HuH-7.5 (cell line): ENCODE measurements at places on chromosomes 6 and 20.
A peak's percentile ranks its signal among the peaks of the same experiment; 100 is the strongest.

- no peak for DNase-seq
Observed at GRCh38 chr6:14550410-14550809, 432.8 kb downstream of the CD83 start.

DNA sequence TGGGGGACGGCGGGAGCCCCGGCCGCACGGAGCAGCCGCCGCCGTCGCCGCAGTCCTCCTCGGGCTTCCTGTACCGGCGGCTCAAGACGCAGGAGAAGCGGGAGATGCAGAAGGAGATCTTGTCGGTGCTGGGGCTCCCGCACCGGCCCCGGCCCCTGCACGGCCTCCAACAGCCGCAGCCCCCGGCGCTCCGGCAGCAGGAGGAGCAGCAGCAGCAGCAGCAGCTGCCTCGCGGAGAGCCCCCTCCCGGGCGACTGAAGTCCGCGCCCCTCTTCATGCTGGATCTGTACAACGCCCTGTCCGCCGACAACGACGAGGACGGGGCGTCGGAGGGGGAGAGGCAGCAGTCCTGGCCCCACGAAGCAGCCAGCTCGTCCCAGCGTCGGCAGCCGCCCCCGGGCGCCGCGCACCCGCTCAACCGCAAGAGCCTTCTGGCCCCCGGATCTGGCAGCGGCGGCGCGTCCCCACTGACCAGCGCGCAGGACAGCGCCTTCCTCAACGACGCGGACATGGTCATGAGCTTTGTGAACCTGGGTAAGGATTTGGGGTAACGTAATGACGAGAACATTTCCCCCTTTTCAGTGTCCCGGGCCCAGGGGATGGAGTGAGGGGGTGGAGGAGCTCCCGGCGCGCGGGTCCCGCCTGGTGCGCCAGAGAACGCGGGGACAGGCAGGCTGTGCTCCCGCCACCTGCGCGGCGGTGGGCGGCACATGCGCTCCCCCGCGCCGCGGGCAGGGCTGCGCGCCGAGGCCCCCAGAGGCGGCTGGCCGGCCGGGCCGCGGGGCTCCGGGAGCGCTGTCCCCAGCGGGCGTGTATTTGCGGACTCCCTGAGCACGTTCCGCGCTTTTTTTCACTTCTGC, 1.4 kb downstream of the BMP6 start:
- no peak for DNase-seq

GRCh38 chr6:2111162-2111677, 134.2 kb downstream of the GMDS start:
- no peak for DNase-seq

DNA sequence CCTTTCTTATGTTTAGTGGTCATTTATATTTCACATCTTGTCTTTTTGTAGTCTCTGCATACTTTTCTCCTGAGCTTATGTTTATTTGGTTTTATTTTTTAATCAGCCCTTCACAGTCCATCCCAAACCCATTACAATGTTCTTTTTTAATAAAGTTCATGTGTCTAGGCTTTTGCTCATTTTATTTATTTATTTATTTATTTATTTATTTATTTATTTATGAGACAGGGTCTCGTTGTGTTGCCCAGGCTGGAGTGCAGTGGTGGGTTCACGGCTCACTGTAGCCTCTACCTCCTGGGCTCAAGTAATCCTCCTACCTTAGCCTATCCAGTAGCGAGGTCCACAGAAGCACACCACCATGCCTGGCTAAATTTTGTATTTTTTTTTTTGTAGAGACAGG, 3.1 kb downstream of the COQ3 start:
- no peak for DNase-seq

DNA sequence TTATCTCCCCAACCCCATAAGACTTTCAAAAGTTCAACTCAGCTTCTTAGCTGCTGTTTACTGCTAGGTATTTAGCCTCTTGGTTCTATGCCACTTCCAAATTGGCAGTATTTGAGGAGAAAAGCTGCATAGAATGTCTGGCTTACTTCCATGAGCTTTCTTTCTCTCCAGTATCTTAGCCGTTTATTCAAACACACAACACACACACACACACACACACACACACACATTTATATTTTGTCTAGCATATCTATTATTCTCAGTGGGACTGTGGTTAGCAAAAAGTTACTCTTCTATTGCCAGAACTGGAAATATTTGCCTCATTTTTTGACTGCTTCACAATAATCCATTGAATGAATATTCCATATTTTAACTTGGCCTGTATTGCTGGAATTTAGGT, 634.2 kb upstream of the IMPG1 start:
- no peak for DNase-seq

- peak; percentile 16 for DNase-seq
Observed at GRCh38 chr20:45011108-45011526, 44.8 kb downstream of the STK4 start.

GRCh38 chr6:1607516-1608221, 2.0 kb upstream of the FOXC1 start:
- no peak for DNase-seq

GRCh38 chr6:94698773-94699172, 878.6 kb upstream of the MANEA start:
- DNase-seq = no peak

- peak; percentile 45 for DNase-seq
Observed at GRCh38 chr20:5557123-5557522, 193.1 kb upstream of the SHLD1 start.

GRCh38 chr6:8750627-8751026, 315.3 kb upstream of the SLC35B3 start:
- DNase-seq = no peak
